Left renal cortex interstitium (tissue), 4 donors: ENCODE measurements at places on chromosomes 11 and 22. TPM values are rescaled to one million over a fixed set of nuclear protein-coding genes. Genes with fewer than 3 reads are reported as not detected.

The BIK gene
- polyA plus RNA-seq, result 1.3 TPM

The TMEM191C gene
- polyA plus RNA-seq, result 0.59 TPM

- no peak for DNase-seq
Observed at GRCh38 chr22:43826142-43827002, 14.3 kb upstream of the EFCAB6 start.

- no peak for DNase-seq
Observed at GRCh38 chr22:35099883-35100282, 33.9 kb downstream of the ISX start.

DNA sequence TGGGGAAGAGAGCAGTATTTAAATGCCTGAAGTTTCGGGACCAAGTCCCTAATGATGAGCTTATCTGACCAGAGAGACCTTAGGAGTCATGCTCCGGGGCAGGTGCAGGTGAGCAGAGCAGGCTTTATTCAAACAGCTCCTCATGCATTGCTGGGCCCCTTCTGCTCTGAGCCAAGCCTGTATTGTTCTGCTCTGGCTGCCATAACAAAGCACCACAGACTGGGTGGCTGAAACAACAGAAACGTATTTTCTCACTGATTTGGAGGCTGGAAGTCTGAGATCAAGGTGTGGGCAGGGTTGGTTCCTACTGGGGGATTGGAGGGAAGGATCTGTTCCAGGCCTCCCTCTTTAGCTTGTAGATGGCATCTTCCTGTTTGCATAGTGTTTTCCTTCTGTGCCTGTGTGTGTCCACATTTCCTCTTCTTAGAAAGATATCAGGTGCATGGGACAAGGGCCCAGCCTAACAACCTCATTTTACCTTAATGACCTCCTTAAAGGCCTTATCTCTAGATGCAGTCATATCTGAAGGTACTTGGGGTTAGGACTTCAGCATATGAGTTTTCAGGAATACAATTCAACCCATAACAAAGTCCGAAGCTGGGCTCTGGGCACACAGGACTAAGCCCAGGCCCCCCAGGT, 97.1 kb upstream of the PARVA start:
- no peak for DNase-seq

DNA sequence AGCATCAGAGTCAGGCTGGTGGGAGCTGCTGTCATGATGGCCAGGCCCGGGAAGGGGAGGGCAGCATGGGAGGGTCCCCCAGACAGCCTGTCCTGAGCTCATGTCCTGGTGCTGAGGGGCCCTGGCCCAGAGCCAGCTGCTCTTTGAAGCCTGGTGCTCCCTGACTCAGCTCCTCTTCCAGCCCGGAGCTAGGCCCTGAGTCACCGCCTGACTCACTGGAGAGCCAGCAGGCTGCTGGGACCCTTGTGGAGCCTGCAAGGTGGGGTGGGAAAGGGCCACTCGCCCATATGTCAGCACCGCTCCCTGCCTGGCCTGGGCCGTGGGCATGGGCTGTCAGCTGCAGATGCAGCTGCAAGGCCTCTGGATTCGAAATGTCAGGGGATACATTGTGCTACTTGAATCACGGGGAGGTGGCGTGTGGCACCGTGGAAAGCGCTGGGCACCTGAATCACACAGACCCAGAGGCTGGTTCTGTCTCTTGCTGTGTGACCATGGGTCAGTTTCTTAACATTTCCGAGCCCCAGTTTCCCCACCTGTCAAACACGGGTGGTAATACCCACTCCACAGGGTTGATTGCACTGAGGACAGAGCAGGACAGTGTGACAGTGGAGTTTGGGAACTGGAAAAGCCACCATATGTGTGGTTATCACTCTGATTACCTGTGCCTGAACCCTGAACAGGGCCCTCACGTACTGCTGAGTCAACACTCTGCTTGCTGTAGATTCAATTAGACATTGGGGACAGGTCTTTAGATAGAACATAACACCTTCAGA, 4.4 kb downstream of the CACNA1I start:
- no peak for DNase-seq

- DNase-seq, result no peak
Observed at GRCh38 chr22:50082197-50082715, 3.0 kb downstream of the MLC1 start.

GRCh38 chr11:134598368-134598767, 186.3 kb upstream of the B3GAT1 start:
- DNase-seq, result no peak
